ENCODE measurements at places on chromosomes 6 and 20. TPM values are rescaled to one million over a fixed set of nuclear protein-coding genes. Genes with fewer than 3 reads are reported as not detected.

GRCh38 chr20:57638895-57639236 is 18.6 kb upstream of the ZBP1 start:
- no peak for DNase-seq

DNA sequence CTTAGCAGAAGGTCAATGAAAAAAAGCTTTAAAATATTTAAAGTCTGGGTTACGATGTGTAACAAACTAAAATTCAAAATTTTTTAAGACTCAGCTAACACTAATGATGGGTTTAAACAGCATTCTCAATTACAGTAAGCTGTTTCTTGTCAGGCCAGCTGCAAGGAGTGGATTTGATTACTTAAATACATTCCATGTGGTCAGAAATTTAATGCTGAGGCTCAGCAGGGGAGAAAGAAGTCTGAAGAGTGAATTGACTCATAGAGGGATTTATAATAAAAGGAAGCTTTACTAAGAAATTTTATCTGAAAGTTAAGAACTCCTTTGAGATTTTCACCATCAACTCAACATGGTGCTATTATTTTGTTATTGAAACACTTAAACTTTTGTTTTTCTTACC is 398.6 kb downstream of the KHDRBS2 start:
- DNase-seq = no peak

GRCh38 chr6:39073471-39074355 is 25.1 kb downstream of the GLP1R start:
- no peak for DNase-seq

DNA sequence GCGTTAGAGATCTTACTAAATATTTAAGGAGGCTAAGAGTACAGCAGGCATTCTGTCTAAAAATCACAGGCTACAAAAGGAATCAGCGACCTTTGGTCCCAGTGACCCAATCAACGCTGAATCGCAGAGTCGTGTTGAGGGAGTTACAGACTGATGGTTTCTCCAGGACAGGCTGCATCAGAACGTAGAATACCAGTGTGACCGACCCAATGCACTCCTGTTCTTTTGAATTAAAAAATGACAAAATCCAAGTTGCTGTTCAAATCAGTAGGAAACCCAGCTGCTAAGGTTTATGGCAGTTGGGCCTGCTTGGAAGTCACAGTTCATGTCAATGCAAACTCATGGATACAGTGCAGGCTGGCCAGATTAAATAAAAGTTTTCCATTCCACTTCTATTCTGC is 155.8 kb upstream of the AFDN start:
- no peak for DNase-seq

GRCh38 chr6:18464176-18464575 is 77.0 kb downstream of the RNF144B start:
- no peak for DNase-seq

DNA sequence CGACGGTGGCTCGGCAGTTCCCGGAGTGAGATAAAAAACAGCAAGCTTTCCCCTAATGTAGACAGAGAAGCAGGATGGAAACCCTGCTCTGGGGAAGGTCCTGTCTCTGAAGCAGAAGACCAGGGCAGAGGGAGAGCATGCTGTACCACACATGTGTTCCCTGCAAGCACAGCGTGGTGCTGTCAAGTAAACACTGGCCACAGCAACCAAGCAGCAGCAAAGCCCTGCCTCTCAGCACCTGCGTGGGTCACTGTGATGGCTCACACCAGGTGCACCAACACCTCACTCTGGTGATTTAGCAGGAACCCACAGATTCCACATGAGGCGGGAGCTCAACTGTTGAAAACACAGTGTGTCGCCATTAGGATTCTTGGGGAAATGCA is 65.2 kb upstream of the TXNDC5 start:
- no peak for DNase-seq

The PRICKLE4 gene
- 4.1 TPM for total RNA-seq

DNA sequence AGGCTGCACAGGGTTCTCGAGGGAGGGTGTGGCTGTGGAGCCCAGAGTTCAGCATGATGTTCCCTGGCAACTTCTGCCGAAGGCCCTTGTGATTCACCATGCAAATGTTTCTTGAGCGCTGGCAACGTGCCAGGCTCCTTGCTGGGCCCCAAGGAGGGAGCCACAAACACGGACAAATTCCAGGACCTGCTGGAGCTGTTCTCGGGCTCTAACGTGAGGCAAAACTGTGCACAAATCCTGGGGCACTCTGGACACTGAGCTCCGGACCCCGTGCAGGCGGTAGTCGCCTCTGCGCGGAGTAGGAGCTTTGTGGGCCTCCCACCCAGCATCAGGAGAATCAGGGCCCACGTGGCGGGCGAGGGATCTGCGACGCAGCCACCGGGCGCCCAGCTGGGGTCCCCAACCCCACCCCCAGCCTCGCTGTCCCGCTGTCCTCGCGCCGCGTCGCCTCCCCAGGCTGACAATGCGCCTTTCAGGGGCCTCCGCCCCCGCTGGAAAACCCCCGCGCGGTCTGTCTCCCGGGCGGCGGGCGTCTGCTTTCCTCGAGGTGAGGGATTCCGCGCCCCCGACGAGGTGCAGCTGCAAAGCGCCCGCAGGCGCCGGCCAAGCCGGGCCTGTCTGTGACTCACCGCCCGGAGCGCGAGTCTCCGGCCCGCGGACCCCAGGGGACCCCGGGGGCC is 31.7 kb upstream of the SCUBE3 start:
- DNase-seq = no peak

- DNase-seq = no peak
Measured at GRCh38 chr20:35887393-35888064, 66.8 kb downstream of the SCAND1 start.

The SLC22A16 gene
- not detected for total RNA-seq

DNA sequence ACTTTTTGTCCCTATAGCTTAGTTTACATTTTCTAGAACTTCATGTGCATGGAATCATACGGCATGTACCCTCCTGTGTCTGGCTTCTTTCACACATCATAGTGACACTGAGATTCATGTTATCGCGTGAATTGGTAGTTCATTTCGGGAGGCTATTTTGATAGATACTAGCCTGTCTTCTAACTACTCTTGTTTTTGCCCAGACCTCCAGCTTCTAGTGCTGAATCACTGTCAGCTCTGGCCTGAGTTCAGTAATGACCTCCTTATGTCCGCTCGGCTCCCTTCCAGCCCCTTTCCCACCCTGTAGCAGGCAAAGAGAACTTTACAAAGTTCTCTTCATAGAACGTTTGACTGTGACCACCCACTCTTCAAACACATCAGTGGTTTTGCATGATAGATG is 14.1 kb downstream of the MYBL2 start:
- DNase-seq = no peak

DNA sequence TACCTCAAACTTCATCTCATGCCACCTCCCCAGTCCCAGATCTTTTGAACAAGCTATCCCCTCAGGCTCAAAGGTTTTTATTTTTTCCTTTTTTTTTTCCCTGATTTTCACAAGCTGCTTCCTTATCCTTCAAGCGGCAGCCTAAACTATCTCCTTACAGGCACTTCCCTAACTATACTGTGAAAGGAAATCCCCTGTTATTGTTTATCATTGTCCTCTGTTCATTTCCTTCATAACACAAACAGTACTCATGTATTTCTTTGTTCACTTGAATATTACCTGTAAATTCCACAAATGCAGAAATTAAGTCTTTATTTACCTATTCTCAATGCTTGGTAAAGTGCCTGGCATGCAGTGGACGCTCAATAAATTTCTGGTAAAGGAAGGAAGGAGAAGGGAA is 48.9 kb downstream of the ME1 start:
- DNase-seq = no peak

DNA sequence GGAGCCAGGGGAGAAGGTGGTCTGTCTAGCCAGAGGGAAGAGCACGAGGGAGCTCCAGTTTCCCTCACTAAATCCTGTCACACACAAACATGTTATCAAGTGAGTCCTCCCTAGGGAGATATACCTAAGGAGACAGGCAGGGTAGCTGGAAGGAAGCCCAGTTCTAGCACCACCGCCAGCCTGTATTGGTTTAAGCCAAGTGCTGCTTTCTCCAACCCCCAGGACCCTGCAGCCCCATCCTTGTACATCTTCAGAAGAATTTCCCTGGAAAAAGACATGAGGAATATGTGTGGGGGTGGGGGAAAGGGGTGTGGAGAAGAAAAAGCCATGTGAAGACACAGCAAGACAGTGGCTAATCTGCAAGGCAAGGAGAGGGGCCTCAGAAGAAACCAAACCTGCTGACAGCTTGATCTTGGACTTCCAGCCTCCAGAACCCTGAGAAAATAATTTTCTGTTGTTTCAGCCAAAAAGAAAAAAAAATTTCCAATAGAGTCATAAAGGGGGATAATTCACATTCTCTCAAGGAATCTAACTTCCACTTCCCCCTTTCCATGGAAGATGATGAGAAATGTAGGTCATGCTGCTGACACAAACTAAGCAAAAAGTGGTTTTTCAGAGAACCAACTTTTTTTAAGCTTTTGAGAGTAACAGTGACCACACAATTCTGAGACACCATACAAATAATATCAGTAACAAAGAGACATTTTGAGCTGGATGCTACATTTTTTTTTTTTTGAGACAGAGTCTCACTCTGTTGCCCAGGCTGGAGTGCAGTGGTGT is 103.2 kb upstream of the PRDM1 start:
- no peak for DNase-seq

DNA sequence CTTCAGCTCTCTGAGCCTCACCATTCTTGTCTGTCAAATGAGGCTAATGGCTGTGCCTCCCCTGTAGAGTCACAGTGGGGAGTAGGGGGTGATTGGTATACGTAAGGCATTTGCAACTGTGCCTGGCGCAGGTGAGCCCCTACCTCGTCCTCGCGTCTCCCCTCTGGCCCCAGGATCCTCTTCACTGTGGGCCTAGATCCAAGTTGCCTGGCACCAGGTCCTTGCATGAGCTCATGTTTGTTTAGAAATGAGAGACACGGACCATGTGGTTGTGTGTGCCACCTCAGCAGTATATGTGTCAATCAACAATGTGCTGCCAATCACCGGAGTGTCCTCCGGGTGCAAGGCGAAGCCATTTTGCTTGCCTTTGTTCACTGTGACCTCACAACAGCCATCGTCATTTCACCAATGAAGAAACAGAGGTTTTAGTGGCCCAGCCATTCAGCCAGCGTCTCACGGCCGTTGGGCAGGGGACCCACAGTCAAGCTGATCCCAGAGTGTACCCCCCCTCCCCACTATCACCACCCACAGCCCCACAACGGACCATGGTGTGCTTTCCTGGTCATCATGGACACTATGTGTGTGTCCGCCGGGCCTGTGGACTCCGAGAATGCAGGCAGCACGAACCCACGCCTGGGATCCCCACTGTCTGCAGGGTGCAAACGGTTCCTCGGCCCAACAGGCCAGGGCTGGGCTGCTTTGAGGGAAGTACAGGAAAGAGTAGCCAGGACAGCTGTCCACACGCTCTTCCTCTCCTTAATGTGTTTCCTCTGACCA is 35.9 kb upstream of the STX16 start:
- DNase-seq = no peak

DNA sequence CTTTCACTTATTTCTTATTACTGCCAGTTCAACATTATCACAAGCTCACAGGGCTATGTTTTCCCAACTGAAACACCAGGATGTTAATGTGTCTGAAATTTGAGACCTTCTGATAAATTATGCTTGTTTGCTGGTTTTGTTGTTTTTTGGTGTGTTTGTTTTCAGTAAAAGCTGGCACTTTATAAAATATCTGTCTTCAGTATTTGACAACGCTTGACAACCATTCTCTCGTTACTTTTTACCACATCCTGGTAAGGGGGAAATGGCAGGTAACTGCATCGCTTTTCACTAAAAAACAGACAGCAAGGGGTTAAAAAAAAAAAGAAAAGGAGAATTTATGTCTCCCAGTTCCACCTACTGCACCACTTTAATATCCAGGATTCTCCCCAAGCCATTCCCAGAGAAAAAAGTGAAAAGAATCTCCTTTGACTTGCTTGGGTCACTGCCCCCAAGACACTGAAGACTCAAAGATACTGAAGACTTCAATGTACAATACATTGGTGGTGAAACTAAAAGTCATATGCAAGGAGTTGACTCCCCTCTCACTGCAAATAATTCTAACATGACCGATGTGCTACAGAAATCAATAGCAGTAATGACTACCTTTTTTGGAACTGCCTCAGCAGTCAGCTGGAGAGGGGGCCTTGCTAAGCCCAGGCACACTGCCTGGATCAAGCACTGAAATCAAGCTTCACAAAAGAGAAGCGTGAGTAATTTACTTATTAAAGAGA is 88.9 kb downstream of the HIVEP2 start:
- no peak for DNase-seq

The C20orf141 gene
- not detected for total RNA-seq

The RIPPLY2 gene
- total RNA-seq = 0.66 TPM

GRCh38 chr6:79377888-79378348 is 143.4 kb upstream of the HMGN3 start:
- no peak for DNase-seq

- DNase-seq = no peak
Measured at GRCh38 chr20:9507544-9508239, 6.7 kb upstream of the LAMP5 start.

The CYP21A2 gene
- total RNA-seq = 0.23 TPM

DNA sequence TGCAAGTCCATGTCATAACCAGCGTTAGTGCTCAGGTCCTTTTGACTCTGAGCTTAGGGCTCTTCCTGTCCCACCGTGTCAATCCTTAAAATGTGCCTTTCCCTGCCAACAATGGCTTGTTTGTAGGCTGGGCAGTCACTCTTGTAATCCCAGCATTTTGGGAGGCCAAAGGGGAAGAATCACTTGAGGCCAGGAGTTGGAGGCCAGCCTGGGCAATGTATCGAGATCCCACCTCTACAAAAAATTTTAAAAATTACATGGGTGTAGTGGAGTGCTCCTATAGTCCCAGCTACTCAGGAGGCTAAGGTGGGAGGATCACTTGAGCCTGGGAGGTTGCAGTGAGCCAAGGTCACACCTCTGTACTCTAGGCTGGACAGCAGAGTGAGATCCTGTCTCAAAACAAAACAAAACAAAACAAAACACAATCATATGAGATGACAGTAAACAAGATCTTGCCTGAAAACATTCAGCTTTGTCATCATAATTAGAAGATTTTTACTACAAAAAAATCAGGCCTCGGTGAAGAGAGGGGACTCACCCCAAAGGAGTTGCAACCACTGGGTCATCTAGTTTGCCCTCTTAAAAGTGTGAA is 52.5 kb upstream of the SLC32A1 start:
- DNase-seq = no peak

DNA sequence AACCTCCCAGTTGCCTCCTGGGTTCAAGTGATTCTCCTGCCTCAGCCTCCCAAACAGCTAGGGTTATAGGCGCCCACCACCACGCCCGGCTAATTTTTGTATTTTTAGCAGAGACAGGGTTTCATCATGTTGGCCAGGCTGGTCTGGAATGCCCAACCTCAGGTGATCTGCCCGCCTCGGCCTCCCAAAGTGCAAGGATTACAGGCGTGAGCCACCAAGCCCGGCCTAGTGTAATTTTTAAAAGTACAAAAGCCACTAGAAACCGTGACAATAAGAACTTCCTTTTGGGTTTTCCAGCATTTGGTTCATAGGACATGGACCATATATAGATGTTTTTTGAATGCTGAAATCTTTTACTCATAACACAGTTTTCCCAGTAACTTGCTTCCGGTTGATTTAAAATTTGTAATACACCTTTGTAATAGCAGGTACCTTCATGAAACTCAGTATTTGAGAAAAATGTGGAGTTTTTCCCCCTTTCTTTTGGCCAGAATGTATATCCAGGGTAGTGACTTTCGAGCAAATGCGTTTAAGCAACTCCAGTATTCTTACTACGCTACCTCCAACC is 467 bp downstream of the PXT1 start:
- no peak for DNase-seq

The ZBP1 gene
- not detected for total RNA-seq

GRCh38 chr6:158313989-158314388 is 1.7 kb downstream of the TULP4 start:
- no peak for DNase-seq

- DNase-seq = no peak
Measured at GRCh38 chr6:6169141-6169540, 151.3 kb downstream of the F13A1 start.

GRCh38 chr6:157674061-157674460 is 149.0 kb upstream of the SNX9 start:
- no peak for DNase-seq

The PRDM13 gene
- 0.14 TPM for total RNA-seq

The MSH5 gene
- total RNA-seq = 86.2 TPM

All from neural crest cell (in vitro differentiated cells).